ENCODE measurements at places on chromosomes 11 and 22.

- DNase-seq, result no peak
Observed at GRCh38 chr11:133525976-133526375, 6.3 kb downstream of the OPCML start.

- no peak for DNase-seq
Observed at GRCh38 chr11:31150011-31150410, 219.5 kb downstream of the DCDC1 start.

DNA sequence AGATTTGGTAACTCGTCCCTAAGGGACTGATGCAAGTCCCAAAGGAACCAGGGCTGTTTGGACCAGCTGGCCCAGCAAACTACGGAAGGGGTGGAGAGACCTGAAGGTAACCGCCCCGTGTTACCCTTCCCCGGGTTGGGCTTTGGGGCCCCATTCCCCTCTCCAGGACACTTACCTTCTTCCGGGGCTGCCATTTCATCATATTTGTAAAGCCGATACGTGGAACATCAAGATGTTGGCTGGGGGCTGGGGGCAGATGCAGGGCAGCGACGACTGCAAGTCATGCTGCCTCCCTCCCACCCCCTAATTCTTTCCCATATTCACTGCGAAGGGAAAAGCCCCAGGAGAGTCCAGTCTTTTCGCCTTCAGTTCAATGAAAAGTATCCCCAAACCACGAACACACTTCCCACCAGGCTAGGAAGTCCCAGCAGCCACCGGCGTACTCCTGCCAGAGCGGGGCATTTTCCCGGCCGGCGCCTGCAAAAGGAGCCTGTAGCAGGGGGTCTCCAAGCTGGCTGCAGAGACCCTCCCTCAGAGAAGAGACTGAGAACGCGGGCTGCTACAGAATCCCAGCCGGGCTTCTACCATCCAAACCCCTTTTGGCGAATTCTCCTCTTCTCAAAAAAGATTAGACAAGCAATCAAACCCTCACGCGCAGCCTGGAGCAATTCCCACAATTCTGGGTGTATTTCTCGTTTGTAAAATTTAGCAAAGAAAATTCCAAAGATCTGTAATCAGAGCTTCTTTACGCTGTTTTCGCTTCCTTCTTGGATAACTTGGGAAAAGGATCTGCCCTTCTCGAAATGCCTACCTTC lies 236.7 kb downstream of the TTC28 start:
- peak; percentile 66 for DNase-seq

GRCh38 chr11:115502636-115503082 lies 1.6 kb downstream of the CADM1 start:
- DNase-seq, result no peak

- no peak for DNase-seq
Observed at GRCh38 chr11:15930442-15931025, 425.8 kb downstream of the SOX6 start.

- peak; percentile 65 for DNase-seq
Observed at GRCh38 chr22:33049119-33049729, 9.0 kb downstream of the SYN3 start.

DNA sequence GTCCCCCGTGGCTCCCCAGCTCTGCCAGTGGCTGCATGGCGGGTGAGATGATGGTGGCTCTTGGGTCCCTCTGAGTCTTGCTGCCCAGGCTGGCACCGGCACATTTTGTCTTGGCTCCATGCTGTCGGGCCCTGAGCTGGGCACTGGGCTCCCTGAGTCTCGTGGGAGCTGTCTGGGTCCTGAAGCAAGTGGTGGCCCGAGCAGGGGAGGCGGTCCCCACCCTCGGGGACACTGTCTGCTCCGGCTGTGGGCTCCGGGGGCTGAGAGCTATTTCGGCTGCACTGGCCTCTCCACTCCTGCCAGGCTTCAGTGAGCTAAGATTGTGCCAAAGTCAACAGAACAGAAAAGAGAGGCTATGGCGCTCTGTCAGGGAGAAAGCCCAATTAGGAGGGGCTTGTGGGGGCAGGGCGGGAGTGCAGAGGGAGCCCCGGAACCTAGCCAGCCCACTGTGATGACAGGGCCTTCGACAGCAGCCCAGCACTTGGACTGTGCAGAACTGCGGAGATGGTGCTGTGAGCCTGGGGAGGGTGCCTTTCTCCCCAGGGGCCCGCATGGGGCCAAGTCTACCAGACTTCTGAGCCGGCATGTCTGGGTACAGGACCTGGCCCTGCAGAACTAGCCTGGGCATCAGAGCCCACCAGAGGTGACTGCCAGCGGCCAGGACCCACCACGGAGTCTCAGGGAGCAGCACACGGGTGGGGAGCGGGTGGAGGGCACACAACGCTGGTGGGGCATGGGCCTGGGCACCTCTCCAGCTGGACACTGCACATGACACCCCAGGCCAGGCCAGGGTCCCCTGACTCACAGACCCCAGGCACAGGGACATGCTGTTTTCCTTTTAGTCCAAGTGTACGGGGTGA lies 38.0 kb downstream of the RTN4R start:
- no peak for DNase-seq
